ENCODE measurements at places on chromosomes 3 and 15.

- DNase-seq, result no peak
Measured at GRCh38 chr3:184486614-184487013, 75.0 kb upstream of the EPHB3 start.

GRCh38 chr3:165383381-165383780 lies 187.2 kb upstream of the SLITRK3 start:
- DNase-seq, result no peak

DNA sequence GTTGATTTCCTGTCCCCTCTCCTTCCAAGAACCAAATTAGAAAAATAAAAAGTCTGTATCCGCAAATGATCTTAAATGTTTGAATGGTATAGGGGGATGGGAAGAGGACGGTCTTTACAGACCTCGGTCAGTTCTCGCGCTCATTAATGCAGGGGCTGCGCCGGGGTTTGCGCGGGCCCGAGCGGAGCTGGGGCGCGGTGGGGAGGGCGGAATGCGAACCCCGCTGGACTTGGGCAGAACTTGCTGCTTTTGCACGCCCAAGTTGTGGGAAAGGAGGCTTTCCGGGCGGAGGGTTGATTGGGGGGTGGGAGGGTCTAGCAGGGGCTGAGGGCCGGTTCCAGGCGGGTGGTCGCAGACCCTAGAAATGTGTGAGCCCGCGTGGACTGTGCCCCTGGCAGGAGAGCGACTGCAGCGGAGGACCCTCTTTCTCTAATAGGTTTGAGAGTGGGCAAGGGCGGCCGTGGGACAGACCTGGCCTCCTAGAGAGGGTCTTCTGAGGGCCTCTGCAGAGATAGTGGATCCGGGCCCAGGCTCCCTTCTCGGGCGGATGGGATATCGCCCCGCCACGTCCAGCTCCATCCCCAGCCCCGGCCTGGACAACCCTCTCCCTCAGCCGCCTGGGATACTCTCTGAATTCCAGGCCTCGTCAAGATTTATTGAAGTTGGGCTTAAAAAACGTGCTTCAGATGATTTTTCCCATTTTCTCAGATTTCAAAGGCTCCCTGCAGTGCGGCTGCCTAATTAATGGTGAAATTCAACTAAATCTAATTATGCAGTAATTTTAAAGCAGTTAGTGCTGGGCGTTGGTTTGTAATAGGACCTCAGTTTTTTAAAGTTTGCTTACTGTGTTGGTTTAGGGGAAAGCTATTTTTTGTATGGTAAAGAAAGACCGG lies 11.3 kb downstream of the NR2F2 start:
- DNase-seq, result no peak

- no peak for DNase-seq
Measured at GRCh38 chr15:96329403-96329981, 1.0 kb upstream of the NR2F2 start.

GRCh38 chr3:150945226-150946032 lies 27.1 kb downstream of the CLRN1 start:
- DNase-seq, result no peak

GRCh38 chr3:197015790-197016736 lies 13.6 kb downstream of the MELTF start:
- no peak for DNase-seq

DNA sequence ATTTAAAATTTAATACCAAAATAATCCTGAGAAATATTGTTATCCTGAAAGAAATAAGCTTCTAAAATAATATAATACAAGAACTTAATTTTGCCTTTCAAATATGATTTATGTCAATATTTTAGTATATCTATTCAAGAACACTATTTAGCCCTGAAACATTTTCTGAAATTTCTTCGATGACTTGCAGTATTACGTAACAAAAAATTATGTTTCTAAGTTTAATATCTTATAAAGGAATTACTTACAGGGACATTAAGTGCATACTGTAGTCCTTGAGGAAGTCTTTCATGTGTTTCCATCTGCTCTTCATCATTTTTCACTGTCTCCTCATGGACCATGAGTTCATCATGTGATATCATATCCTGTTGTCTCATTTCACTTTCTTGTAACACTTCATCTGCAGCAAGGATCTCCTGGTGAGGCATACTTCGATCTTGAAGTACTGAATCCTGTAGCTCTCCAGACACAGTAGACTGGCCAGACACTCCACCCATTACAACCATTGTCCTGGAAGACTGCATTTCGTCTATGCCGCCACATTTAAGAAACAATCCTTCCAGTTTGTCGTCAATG lies 62.0 kb downstream of the ZNF148 start:
- DNase-seq, result no peak

- DNase-seq, result no peak
Measured at GRCh38 chr3:50008931-50009330, 69.0 kb downstream of the RBM6 start.

DNA sequence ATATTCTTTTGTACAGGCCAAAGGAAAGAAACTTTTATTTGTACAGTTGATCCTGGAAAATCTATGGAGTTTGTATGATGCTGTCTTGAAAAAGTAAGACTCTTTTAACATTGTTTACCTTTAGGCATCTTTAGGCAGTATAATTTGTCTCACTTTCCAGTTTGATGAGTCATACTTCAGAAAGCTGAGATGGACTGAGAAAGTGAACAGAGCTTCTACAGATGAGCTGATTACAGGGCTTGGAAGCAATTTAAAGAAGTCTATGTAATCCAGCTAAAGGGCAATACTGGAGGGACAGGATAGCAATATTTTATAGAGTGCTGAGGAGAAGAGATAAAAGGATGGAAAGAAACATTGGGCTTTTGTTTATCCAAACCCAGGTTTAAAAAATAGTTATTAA lies 123.5 kb upstream of the GOLGA6L4 start:
- no peak for DNase-seq

GRCh38 chr3:172707030-172707429 lies 3.8 kb downstream of the NCEH1 start:
- no peak for DNase-seq

DNA sequence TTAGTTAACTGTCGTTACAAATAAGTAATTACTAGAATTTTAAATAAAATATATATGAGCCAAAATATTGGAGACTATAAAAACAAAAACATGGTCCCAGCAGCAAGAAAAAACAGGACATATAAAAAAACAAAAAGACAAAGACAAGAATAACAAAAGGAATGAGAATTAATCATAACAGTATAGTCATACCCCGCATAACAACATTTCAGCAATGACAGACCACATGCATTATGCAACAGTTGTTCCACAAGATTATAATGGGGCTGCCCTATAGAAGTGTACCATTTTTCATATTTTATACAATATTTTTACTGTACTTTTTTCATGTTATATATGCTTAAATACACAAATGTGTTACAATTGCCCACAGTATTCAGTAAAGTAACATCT lies 5.6 kb downstream of the HLTF start:
- DNase-seq, result no peak

DNA sequence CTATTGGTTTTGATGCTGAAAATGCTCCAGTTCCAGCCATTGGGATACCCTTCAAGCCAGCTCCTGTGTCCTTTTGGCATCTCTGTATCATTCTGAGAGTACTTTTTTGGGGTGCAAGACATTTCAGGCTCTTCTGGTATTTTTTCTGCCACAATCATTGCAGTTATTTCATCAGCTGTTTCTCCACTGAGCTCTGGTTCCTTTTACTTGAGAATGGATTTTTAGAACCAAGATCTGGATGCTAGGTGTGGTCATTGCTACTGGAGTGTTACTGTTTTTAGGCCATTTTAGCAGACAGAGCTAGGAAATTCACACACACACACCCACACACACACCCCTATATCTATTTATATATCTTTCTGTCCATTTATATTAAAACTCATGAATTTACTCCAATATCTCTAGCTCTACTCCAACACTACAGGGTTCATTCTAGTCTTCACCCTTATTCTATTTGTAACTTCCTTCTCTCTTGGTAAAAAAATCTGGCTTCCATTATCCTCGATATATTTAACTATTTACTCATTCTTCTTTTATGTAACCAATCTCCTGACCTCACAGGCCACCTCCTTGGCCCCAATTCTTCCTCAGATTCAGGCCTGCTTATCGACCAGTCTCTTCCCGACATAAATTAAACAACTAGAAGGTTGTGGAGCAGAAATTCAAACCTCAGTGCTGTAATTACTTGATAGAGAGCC lies 17.0 kb downstream of the SLC35G2 start:
- no peak for DNase-seq

GRCh38 chr3:181718369-181718768 lies 6.6 kb downstream of the SOX2 start:
- no peak for DNase-seq

DNA sequence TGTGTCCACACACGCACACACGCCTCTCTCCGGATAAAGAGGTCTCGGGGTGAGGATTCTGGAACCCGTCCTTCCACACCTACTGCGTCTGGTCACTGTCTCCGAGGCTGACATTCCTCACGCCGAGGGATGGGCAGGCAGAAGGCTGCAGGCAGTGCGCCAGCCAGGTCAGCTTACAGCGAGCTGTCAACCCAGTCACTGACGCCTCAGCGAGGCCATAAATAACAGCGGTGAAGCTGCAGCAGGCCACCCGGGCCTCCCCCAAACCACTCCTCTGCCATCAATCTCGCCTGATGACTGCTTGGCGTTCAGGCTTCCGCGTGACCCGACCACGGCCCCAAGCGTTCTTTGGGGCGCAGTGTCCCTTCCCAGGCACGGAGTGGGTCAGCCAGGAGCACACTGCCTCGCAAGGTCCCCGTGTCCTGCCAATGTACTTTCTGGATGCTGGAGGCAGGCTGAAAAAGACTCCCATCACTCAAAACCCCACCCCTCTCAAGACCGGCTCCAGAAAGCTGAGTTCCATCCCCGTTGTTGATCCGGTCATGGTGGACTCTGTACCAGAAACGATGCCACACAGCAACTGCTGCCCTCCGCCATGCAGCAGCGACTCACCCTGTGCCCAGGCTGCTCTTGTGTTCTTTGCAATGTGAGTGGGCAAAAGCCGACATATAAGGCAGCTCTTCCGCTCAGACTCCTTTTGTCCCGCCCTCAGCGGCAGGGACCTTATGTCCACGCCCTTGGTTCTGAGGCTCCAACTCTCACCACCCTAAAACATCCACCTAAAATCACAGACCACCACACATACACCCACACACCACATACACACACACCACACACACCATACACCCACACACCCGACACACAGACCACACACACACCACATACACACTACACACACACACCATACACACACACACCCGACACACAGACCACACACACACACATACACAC lies 27.1 kb downstream of the CPN2 start:
- DNase-seq, result no peak

GRCh38 chr3:114746502-114746901 lies 400.6 kb downstream of the ZBTB20 start:
- DNase-seq, result no peak

- DNase-seq, result no peak
Measured at GRCh38 chr3:104598848-104599511, 767.7 kb upstream of the ALCAM start.

- no peak for DNase-seq
Measured at GRCh38 chr15:33679061-33679460, 289.2 kb upstream of the CHRM5 start.

- DNase-seq, result no peak
Measured at GRCh38 chr15:90730290-90730689, 13.1 kb downstream of the BLM start.

DNA sequence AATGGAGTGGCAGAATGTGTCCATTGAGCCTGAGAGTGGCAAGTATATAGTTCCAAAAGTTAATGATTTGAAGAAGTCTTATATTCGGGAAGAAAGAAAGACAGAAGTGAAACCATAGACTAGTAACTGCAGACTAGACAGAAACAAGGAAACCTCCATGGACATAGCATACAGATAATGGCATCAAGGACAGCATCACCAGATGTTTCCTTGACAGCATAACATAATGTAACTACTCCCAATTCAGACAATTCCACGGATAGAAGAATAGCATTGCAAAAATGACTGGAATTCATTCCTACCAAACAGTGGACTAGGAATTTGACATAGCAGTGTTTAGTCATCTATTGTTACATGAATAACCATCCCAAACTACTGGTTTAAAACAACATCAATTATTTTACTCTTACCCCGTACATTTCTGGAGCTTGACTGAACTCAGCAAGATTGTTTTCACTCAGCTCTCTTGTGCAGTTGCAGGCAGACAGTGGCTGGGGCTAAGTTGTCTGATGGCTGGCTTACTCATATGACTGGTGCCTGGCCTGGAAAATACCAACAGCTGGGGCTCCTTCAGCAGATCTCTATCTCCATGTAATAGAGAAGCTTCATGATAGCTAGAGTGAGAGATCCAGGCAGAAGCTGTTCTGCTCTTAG lies 109.7 kb upstream of the GADL1 start:
- DNase-seq, result no peak

- no peak for DNase-seq
Measured at GRCh38 chr3:38828681-38829080, 12.7 kb upstream of the SCN10A start.

DNA sequence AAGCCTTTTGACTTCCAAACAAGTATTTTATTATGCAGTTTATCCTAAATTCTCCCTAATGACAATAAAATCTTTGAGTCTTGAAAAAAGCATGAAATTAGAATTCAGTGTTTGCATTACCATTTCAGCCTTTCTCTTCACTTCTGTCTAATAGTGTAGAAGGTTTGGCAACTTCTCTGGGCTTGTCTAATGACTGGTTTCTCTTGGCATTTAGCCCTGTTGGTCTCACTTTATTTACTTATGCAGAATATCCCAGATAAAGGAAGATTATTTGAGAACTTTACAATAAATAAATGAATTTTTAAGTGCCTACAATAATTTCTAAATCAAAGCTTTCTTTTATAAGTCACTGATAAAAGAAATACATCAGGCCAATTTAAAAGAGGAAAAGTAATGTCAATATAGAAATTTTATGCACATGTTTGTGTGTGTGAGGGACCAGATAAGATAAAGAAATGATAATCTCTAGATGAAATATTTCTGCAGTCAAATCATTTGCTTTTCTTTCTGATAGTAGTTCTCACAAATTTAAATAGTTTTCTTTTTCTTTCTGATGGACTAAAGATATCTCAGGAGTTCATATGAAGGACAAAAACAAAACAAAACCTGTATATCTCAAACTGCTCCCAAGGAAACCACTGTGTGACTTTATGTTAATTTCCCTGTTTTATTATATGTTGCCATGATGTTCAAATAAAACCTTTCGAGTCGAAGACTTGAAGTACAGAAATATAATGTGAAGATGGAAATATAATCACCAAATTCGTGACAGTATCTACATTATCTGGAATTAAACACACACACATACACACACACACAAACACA lies 533.1 kb upstream of the CBLB start:
- DNase-seq, result no peak

- DNase-seq, result no peak
Measured at GRCh38 chr3:54863366-54863765, 64.5 kb downstream of the LRTM1 start.

GRCh38 chr3:114942773-114943172 lies 204.3 kb downstream of the ZBTB20 start:
- no peak for DNase-seq

DNA sequence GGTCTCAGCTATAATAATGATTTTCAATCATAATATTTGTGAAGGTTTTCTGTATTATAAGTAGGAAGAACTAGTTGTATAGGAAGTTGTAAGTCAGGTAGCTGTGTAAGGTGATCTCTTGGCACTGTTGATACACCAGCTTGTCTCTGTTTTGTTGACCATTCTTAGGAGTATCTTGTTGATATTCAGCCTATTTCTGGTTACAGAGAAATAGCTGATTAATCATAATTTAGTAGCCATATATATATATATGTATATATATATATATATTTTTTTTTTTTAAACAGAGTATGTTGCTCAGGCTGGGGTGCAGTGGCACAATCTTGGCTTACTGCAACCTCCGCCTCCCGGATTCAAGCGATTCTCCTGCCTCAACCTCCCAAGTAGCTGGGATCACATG lies 20.2 kb downstream of the AKAP13 start:
- no peak for DNase-seq

- DNase-seq, result no peak
Measured at GRCh38 chr3:10272977-10273376, 19.8 kb downstream of the GHRL start.
